ENCODE measurements at places on chromosomes 4 and X.

DNA sequence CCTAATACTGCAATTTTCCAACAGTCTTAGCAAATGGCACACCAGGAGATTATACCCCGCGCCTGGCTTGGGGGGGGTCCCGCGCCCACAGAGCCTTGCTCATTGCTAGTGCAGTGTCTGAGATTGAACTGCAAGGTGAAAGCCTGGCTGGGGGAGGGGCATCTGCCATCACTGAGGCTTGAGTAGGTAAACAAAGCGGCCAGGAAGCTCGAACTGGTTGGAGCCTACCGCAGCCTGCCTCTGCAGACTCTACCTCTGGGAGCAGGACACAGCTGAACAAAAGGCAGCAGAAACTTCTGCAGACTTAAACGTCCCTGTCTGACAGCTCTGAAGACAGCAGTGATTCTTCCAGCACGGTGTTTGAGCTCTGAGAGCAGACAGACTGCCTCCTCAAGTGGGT is 172.8 kb upstream of the NAP1L5 start:
- no peak for DNase-seq

GRCh38 chr4:95343235-95343634 is 205.5 kb downstream of the UNC5C start:
- DNase-seq, result no peak

DNA sequence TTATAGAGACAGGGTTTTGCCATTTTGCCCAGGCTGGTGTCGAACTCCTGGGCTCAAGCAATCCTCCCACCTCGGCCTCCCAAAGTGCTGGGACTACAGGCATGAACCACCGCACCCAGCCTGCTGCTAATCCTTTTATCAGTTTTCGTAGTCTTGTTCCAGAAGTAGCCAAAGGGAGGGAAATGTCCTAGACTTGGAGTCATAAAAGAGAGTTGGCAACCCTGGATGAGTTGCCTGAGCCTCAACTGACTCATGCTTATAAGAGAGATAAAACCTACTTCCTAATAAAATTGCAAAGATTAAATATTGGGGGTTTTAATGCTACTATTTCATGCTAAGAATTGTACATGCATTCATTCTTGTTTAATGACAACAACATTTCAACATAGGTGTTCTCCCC is 44.3 kb downstream of the CD40LG start:
- no peak for DNase-seq

DNA sequence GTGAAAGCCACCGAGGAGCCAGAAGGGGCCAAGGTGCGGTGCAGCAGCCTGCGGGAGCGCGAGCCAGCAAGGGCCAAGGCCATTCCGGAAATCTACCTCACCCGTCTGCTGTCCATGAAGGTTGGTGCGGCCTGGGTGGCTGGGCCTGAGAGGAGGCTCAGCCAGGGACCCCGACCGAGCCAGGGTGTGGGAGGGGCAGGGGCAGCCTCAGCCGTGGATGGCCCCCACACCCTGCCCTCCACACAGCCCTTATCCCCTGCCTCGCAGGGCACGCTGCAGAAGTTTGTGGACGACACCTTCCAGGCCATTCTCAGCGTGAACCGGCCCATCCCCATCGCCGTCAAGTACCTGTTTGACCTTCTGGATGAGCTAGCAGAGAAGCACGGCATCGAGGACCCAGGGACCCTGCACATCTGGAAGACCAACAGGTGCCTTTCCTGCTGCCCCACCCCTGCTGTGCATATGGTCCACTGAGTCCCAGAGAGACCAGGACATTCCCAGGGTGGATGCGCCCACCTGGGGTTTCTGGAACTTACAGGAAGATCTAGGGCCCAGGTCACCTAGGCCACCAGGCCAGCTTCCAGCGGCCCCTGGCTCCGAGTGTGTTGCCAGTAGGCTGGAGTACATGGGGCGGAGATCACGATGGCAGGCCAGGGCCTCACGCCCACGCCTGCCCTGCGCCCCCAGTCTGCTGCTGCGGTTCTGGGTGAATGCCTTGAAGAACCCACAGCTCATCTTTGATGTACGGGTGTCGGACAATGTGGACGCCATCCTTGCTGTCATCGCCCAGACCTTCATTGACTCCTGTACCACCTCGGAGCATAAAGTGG is 3.4 kb upstream of the SRPK3 start:
- DNase-seq, result no peak

GRCh38 chrX:53435997-53436396 is 1.8 kb upstream of the HSD17B10 start:
- peak; percentile 76 for DNase-seq

DNA sequence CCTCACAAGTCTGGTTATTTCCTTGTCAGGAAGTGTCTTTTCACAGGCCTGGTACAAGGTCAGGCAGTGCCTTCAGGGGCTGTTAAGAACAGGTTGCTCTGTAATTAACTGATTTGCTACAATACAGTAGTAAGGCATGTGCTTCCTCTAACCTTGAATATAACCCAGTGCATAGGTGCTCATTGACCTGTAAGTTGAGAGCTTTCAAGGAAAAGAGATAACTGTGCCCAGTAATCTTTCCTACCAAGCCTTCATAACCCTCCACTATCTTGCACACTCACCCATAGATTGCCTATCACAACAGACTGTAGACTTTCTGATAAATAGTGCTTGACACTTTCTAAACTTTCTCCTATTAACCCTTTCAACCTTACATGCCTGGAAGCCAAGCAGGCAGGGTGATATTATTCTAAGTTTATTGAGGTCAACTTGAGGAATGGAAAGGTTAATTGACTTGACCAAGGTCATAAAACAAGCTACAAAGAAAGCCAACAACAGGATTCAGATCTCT is 148.1 kb downstream of the PPARGC1A start:
- no peak for DNase-seq
